H7 (cell line): ENCODE measurements at places on chromosomes 12 and 14. TPM values are rescaled to one million over a fixed set of nuclear protein-coding genes. Genes with fewer than 3 reads are reported as not detected.

Gene METTL17
- 109 and 131 TPM in 2 replicates for total RNA-seq

Gene CLEC7A
- 0.07 TPM in 2 replicates for total RNA-seq

Gene TROAP
- 46.1 and 48.0 TPM in 2 replicates for total RNA-seq

Gene USP44
- total RNA-seq = 102 and 142 TPM in 2 replicates

GRCh38 chr14:69688299-69688649 lies 76.9 kb downstream of the SUSD6 start:
- DNase-seq = no peak

DNA sequence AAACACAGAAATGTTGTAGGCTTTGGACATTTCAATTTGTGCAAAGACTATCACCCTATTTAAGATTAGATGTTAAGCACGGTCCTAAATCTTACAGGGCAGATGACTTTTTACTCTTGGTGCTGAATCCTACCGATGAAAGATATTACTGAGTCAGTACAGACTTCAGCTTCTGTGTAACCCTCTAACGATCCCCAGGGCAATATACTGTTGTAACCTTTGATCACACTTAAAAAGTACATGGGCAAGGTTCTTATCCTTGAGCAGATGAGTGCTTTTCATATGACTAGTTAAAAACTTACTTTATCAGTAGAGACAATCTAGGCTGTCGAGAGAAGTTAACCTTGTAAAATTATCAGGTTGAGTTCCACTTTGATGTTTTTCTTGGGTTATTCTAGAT lies 22.5 kb downstream of the PDE3A start:
- DNase-seq = no peak

DNA sequence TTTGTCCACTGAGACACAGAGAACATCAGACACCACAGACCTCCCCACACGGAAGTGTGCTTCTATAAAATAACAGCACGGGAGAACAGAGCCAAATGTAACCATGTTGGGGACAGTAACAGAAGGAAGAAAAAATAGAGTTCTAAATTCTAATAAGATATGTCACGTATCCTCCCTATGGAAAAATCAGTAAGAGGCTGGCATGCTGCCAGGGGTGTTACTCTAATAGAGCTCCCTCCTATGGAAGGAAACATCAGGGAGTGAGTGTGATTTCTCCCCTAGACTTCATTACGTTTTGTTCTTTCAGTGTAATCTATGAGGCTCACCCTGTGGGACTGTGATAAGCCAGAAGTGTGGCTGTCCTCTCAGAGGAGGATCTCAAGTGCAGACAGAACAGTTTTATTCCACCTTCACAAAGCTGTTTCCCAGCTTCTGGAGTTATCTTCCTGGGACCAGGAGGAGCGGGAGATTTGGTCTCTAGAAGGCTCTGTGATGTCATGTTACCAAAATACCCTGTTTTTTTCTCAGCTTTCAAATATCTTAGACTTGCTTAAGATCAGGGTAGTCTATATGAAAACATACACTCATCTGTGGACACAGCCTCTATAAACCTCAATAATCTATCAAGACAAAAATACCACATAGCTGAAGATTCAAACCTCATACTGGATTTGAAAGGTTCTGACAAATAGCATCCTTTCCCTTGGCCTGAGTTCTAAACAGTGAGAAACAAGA lies 69.3 kb downstream of the ZFC3H1 start:
- no peak for DNase-seq

DNA sequence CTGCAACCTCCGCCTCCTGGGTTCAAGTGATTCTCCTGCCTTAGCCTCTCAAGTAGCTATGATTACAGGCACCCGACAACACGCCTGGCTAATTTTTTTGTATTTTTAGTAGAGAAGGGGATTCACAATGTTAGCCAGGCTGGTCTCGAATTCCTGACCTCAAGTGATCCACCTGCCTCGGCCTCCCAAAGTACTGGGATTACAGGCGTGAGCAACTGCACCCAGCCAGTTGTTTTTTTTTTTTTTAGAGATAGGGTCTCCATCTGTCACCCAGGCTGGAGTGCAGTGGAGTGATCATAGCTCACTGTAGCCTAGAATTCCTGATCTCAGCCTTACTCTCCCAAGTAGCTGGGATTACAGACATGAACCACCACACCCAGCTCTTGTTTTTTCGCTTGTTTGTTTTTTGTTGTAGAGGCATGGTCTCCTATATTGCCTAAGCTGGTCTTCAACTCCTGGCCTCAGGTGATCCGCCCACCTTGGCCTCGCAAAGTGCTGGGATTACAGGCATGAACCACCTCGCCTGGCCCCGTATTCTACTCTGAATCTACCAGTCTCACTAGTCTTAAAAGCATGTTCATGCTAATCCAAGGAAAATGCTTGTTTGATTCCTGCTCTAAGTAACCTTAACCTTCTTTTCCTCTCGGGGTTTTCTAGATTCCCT lies 31.7 kb upstream of the STRN3 start:
- no peak for DNase-seq

- DNase-seq = no peak
These were observed 137.6 kb upstream of the TBX3 start for GRCh38 chr12:114821570-114821969.

GRCh38 chr12:2268471-2269286 lies 215.9 kb downstream of the CACNA1C start:
- DNase-seq = no peak

DNA sequence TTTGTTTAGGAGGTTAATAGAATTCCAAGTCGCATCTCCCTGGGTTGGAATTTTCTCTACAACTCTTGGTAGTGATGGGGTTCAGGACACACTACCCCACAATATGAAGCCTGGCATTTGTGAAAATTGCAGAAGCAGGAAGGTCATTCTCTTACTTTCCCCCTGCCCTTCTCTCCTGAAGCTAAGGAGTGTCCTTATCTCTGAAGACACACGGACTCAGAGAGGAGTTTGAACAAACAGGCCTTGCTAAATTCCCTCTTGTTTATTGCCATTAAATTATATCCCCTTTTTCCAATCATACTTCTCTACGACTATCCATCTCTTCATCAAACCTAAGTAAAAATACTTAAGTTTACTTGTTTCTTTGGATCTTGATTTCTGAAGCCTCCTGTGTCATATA lies 443.0 kb downstream of the RAD51B start:
- no peak for DNase-seq

- peak; percentile 76 for DNase-seq
These were observed 1.3 kb downstream of the TMEM233 start for GRCh38 chr12:119594772-119595445.

DNA sequence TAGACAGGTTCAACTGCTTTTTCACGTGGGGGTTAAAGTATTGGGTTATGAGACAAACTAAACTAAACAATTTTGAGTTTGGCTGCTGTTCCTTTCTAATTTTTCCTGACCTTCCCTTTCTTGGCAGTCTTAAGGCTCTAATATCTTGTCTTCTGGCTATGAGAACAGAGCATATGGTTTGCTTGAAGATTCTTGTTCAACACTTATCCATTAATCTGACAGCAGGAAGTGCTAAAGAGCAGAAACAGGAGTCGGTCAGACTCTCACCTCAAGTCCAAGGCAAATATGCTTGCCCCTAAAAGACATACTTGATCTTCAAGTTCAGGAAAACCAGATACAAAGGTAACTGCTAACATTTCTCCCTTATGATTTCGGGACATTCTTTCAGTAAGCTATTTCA lies 52.6 kb upstream of the KCNJ8 start:
- no peak for DNase-seq
